ENCODE measurements at places on chromosomes 5 and 9. TPM values are rescaled to one million over a fixed set of nuclear protein-coding genes. Genes with fewer than 3 reads are reported as not detected.

- no peak for DNase-seq
Observed at GRCh38 chr9:135490980-135491464, 9.5 kb upstream of the MRPS2 start.

The LCN15 gene
- not detected for total RNA-seq

- DNase-seq: no peak
Observed at GRCh38 chr5:10681731-10682679, 79.0 kb downstream of the DAP start.

DNA sequence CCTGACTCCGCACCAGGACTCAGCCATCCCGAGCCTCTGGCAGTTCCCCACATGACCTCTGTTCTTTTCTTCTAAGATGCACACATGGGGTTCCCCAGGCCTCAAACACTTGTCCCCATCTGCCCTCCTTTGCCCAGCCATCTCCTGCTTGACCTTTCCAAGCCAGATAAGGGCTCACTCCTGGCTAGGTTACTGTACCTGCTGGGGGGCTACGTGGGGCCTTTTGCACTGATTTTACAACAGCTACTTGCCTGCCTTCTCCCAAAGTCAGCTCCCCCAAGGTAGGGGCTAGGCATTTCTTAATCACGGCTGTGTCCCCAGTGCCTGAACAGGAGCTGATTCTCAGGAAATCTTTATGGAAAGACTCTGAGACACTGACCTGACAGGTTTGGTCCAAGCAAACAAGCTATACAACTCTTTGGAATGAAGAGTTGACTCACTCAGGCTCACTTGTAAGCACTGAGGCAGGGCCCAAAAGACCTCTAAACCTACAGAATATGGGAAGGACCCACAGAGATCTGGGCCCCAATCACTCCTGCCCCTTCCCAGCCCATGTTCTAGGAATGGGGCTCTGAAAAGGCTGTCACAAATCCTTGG lies 2.5 kb downstream of the MACROH2A1 start:
- DNase-seq: no peak

DNA sequence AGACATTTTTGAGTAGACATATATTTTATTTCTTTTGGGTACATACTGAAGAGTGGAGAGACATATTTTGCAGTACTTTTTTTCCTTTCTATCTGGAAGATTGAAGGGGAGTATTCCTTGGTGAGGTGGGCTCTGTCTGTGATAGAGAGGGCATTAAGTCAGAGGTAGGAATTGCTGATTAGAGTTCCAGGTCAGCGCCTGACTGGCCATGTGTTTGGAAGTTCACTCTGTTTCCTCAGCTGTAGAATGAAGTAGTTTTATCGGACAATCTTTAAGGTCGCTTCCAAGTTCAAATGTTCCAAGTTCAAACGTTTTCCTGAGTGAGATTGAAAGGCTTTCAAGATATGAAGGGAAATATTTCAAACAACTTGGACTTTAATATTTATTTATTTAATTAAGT lies 45.5 kb downstream of the RASGRF2 start:
- DNase-seq: no peak

Measured in H4 (cell line).